ENCODE measurements at places on chromosomes 4 and X. TPM values are rescaled to one million over a fixed set of nuclear protein-coding genes. Genes with fewer than 3 reads are reported as not detected.

Gene GASK1B
- total RNA-seq: 8.6 TPM

Gene SUPT20HL2
- total RNA-seq: not detected

Gene ADAMTS3
- total RNA-seq: 0.13 TPM

Gene AKAP4
- total RNA-seq: not detected

Gene KIT
- total RNA-seq: 1.8 TPM

GRCh38 chrX:46648660-46649059 is 75.1 kb downstream of the CHST7 start:
- H3K27ac ChIP-seq: no peak overlapping the region
- DNase-seq: no peak
- no peaks in the 10 kb centered on the region for H3K4me1 ChIP-seq
- no peak overlapping the region for H3K4me3 ChIP-seq

- no peaks in the 10 kb centered on the region for H3K27me3 ChIP-seq
- peaks cover 7% of the 10 kb centered on the region for H3K4me1 ChIP-seq
- DNase-seq: no peak
Observed at GRCh38 chrX:20300822-20301221, 34.1 kb upstream of the RPS6KA3 start.

GRCh38 chrX:49184294-49185281 is 1.6 kb downstream of the PRICKLE3 start:
- H3K4me3 ChIP-seq: peak overlapping the region; percentile 66
- peaks cover 5% of the 10 kb centered on the region for H3K4me1 ChIP-seq
- peak; percentile 90 for DNase-seq
- H3K27me3 ChIP-seq: no peaks in the 10 kb centered on the region

DNA sequence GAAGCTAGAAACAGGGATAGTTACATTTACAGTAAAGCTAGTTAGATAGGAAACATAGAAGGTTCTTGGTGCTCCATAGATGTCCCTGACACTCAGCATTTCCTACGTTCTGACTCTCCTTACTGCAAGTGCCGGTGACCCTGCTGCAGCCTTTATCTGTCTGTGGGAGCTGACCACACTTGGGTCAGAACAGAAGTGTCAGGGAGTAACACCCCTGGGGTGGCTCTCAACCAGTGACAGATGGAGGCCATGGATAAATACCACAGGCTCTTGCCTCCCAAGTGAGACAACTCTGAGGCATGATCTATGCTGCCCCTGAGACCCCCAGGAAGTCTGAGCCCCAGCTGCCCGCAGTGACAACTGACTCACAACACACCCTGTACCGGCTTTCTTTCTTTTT is 69.8 kb downstream of the ANXA3 start:
- no peak overlapping the region for H3K27ac ChIP-seq
- no peak overlapping the region for H3K4me3 ChIP-seq
- DNase-seq: no peak
- no peaks in the 10 kb centered on the region for H3K27me3 ChIP-seq
- no peaks in the 10 kb centered on the region for H3K4me1 ChIP-seq

- H3K4me3 ChIP-seq: no peak overlapping the region
- H3K27me3 ChIP-seq: no peaks in the 10 kb centered on the region
- no peaks in the 10 kb centered on the region for H3K4me1 ChIP-seq
- no peaks in the 10 kb centered on the region for H3K36me3 ChIP-seq
- H3K27ac ChIP-seq: no peak overlapping the region
Observed at GRCh38 chrX:112630187-112630586, 49.6 kb downstream of the LHFPL1 start.

Gene APELA
- total RNA-seq: not detected

DNA sequence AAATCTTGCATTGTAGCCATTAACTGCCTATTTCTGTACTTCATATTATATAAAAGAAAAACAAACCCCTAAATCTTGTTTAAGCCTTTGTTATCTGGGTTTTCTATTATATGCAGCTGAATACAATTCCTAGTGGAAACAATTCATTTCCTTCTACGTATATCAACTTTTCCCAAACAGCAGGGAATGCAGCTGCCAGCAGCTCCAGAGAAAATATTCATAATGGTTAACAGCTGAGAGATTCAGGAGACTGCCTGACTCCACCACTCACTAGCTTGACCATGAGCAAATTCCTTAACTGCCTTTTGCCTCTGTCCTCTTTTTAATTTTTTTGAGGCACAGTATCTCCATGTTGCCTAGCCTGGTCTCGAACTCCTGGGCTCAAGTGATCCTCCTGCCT is 146.2 kb downstream of the SPATA18 start:
- no peaks in the 10 kb centered on the region for H3K36me3 ChIP-seq
- H3K27ac ChIP-seq: no peak overlapping the region
- no peak overlapping the region for H3K4me3 ChIP-seq
- no peak for DNase-seq

- no peaks in the 10 kb centered on the region for H3K27me3 ChIP-seq
- H3K4me3 ChIP-seq: no peak overlapping the region
- no peaks in the 10 kb centered on the region for H3K36me3 ChIP-seq
Observed at GRCh38 chrX:119151051-119151380, 23.4 kb upstream of the KIAA1210 start.

Gene SLC2A9
- total RNA-seq: 1.7 TPM

Gene TLR2
- total RNA-seq: 2.8 TPM

Gene PCDH7
- 1.6 TPM for total RNA-seq

DNA sequence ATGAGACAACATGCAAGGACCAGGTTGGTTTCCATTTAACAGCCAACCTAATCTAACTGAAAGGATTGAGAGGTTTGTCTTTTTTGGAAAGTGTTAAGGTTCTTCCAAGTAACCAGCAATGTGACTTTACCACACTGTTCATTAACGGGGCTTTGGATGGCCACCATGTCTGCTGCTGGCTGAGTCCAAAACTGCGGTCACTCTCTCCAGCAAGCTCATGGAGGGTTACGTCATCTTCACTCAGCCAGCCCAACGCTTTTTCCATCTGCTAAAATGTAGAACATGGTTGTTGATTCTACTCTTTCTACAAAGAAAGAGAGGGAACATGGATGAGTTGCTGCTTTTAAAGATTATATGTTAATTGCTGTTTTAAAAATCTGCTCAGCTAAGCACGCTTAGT is 11.0 kb downstream of the PKD2 start:
- no peaks in the 10 kb centered on the region for H3K27me3 ChIP-seq
- H3K4me3 ChIP-seq: peak overlapping the region; percentile 3
- no peaks in the 10 kb centered on the region for H3K36me3 ChIP-seq
- peak overlapping the region; percentile 62 for H3K27ac ChIP-seq
- peak; percentile 46 for DNase-seq
- peaks cover 14% of the 10 kb centered on the region for H3K4me1 ChIP-seq

DNA sequence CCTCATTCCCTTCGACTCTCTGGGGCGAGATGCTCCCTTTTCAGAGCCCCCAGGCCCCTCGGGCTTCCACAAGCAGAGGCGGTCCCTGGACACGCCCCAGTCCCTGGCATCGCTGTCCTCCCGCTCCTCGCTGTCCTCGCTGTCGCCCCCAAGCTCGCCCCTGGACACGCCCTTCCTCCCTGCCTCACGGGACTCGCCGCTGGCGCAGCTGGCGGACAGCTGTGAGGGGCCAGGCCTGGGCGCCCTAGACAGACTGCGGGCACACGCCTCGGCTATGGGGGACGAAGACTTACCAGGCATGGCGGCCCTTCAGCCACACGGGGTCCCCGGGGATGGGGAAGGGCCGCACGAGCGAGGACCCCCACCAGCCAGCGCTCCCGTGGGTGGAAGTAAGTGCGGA is 39.5 kb upstream of the CLCN4 start:
- no peaks in the 10 kb centered on the region for H3K27me3 ChIP-seq
- no peak overlapping the region for H3K4me3 ChIP-seq
- H3K4me1 ChIP-seq: no peaks in the 10 kb centered on the region
- no peaks in the 10 kb centered on the region for H3K36me3 ChIP-seq
- no peak for DNase-seq

Gene PIR
- 9.6 TPM for total RNA-seq

- no peaks in the 10 kb centered on the region for H3K27me3 ChIP-seq
- no peak overlapping the region for H3K27ac ChIP-seq
- no peaks in the 10 kb centered on the region for H3K4me1 ChIP-seq
- H3K4me3 ChIP-seq: no peak overlapping the region
- DNase-seq: no peak
Observed at GRCh38 chr4:5037553-5038551, 13.4 kb upstream of the STK32B start.

DNA sequence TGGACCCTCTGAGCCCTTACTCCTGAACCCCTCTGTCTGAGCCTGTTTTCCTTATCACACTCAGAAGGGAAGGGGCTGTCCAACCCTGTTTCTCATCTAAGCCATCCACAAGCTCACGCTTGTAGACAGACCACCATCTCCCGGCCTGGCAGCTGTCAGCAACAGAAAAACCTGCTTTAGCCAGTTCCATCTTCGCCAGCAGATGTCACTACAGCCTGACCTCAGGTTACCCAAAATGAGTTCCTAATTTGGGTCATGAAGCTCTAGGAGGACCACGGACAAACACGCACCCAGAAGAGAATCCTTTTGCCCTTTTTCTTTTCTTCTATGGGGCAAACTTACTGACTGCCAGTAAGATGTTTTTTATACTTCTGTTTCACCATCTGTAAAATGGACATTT is 445.4 kb downstream of the BCOR start:
- H3K36me3 ChIP-seq: no peaks in the 10 kb centered on the region
- no peak overlapping the region for H3K27ac ChIP-seq
- no peaks in the 10 kb centered on the region for H3K4me1 ChIP-seq
- peaks cover 36% of the 10 kb centered on the region for H3K27me3 ChIP-seq
- H3K4me3 ChIP-seq: no peak overlapping the region
- no peak for DNase-seq

Gene UNC5C
- total RNA-seq: 1.1 TPM

- H3K4me1 ChIP-seq: no peaks in the 10 kb centered on the region
- H3K36me3 ChIP-seq: no peaks in the 10 kb centered on the region
- H3K27me3 ChIP-seq: no peaks in the 10 kb centered on the region
- no peak overlapping the region for H3K27ac ChIP-seq
- H3K4me3 ChIP-seq: no peak overlapping the region
- no peak for DNase-seq
Observed at GRCh38 chr4:66489783-66490452, 819.6 kb upstream of the EPHA5 start.

DNA sequence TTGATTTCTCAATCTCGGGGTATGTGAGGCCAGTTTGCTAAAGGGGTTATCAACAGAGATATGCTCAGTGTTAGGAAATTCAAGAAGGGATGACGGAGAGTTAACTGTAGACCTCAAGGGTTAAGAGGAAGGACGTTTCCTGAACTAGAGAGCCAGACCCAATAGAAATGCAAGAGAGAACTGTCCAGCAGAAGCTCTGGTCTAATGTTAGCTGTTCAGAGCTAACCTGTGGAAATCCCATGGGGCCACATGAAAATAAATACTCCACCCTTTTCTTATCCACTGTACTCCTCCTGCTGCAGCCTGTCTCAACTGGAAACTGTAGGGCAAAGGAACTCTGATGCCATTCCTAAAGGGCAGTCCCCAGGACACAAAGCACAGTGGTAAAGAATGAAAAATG is 274.3 kb downstream of the DMD start:
- no peak overlapping the region for H3K4me3 ChIP-seq
- H3K36me3 ChIP-seq: no peaks in the 10 kb centered on the region
- no peaks in the 10 kb centered on the region for H3K4me1 ChIP-seq
- no peak for DNase-seq
- H3K27me3 ChIP-seq: no peaks in the 10 kb centered on the region

Gene SH3TC1
- 4.6 TPM for total RNA-seq

DNA sequence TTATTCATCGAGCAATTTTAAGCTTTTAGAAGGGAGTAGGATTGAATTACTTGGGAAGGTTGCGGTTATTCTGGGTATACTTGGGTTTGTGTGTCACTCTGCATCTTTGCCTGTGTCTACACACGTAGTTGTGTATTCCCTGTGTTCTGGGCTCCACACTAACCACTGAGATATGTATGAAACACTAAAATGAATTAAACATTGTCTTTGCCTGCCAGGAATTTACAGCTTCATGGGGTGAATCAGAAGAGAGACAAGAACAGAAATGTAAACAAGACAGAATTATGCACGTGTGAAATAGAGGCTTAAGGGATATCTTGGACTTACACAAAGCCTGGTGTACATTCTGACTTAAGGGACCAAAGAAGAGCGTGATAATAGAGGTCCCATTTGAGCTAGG is 228.5 kb downstream of the AFF2 start:
- H3K27me3 ChIP-seq: no peaks in the 10 kb centered on the region
- DNase-seq: no peak
- H3K4me1 ChIP-seq: no peaks in the 10 kb centered on the region

- no peak for DNase-seq
- no peak overlapping the region for H3K4me3 ChIP-seq
- H3K27me3 ChIP-seq: no peaks in the 10 kb centered on the region
- H3K4me1 ChIP-seq: peaks cover 15% of the 10 kb centered on the region
- H3K27ac ChIP-seq: no peak overlapping the region
Observed at GRCh38 chr4:3271131-3271530, 21.7 kb upstream of the RGS12 start.

Gene OPRPN
- not detected for total RNA-seq

DNA sequence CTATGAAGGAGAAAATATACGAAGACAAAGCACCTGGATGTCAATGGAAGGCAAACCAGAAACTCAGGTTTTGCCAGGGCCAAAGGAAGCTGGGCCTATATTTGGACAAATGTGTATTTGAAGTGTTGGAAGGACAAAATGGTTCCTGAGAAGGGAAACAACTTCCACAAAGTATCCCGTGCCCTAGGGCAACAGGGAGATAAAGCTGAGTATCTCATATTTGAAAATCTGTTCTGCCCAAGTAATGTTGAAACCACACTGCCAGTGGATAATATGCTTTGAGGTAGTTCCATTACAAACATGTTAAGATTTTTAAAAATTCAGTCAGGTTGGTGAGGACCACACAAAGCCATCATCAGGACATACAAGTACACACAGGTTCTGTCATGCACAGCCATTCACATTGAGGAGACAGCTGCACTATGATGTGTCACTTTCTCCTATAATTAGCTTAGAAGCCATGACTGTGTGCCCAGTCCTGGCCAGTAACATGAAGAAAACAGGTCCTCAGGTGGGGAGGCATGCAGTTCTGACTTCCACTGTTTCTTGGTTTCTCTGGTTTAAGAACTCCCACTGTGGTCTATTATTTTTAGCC is 116.4 kb downstream of the PWWP3B start:
- no peak overlapping the region for H3K27ac ChIP-seq
- no peaks in the 10 kb centered on the region for H3K36me3 ChIP-seq
- no peaks in the 10 kb centered on the region for H3K27me3 ChIP-seq
- no peak overlapping the region for H3K4me3 ChIP-seq

Gene CLCN4
- total RNA-seq: 73.9 TPM

GRCh38 chr4:122827879-122828601 is 1.4 kb downstream of the FGF2 start:
- DNase-seq: no peak
- H3K27me3 ChIP-seq: no peaks in the 10 kb centered on the region
- H3K27ac ChIP-seq: peak overlapping the region; percentile 62
- H3K36me3 ChIP-seq: no peaks in the 10 kb centered on the region

DNA sequence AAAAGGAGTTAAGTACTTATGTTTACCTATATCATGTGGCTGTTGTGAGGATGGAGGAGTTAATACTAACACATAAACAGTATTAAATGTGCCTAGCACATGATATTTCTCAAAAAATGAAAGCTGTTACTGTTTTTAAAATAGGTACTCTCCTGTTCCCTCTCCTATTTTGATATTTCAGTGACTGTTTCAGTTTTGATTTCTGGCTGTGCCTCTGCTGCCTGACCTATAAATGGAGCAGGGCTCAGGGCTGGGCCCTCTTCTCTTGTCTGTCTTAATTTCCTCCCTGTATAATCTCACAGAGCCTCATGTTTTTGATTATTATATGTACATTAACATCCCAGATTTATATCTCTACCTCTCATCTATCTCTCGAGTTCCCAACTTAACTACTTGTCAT is 93.3 kb downstream of the UGT8 start:
- H3K4me3 ChIP-seq: no peak overlapping the region
- DNase-seq: no peak
- H3K27ac ChIP-seq: no peak overlapping the region
- no peaks in the 10 kb centered on the region for H3K4me1 ChIP-seq

Gene LRCH2
- 0.38 TPM for total RNA-seq

Gene EDA
- 1.3 TPM for total RNA-seq

GRCh38 chr4:21410372-21410771 is 538.2 kb downstream of the KCNIP4 start:
- H3K27ac ChIP-seq: no peak overlapping the region

Gene TCP11X2
- total RNA-seq: not detected
